ENCODE measurements at places on chromosomes 12 and 14.
A peak's percentile ranks its signal among the peaks of the same experiment; 100 is the strongest.

- no peak for DNase-seq
Observed at GRCh38 chr12:122086116-122086515, 7.6 kb downstream of the MLXIP start.

DNA sequence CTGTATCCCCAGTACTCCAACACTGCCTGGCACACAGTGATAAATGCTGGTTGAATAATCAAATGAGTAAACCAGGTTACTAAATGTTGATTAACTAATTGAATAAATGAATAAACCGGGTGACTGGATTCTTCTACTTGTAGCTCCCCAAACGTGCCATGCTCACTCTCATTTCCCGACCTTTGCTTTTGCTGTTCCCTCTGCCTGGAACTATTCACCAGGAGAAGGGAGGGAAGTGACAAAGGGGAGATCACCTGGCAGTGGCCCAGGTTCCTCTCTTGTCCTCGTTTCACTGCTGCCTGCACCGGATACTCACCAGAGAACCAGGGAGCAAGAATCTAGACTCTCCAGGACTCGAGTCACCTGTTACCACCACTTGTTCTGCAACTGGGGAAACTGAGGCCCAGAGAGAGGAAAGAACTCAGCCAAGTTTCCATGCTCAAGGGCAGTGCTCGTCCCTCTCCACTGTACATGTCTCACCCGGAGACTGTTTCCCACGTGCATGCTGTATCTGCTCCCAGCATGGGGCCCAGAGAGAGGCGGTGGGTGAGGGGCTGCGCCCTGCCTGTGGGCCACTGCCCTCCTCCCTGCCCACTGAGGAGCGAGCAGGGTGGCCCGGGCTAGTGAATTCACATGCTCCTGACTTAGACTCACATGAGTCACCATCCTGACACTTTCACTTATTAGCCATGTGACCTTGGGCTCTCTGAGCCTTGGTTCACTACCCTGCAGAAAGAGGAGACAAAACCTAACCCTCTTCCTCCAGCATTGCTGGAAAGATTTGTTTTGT is 17.7 kb upstream of the POP5 start:
- DNase-seq: no peak

DNA sequence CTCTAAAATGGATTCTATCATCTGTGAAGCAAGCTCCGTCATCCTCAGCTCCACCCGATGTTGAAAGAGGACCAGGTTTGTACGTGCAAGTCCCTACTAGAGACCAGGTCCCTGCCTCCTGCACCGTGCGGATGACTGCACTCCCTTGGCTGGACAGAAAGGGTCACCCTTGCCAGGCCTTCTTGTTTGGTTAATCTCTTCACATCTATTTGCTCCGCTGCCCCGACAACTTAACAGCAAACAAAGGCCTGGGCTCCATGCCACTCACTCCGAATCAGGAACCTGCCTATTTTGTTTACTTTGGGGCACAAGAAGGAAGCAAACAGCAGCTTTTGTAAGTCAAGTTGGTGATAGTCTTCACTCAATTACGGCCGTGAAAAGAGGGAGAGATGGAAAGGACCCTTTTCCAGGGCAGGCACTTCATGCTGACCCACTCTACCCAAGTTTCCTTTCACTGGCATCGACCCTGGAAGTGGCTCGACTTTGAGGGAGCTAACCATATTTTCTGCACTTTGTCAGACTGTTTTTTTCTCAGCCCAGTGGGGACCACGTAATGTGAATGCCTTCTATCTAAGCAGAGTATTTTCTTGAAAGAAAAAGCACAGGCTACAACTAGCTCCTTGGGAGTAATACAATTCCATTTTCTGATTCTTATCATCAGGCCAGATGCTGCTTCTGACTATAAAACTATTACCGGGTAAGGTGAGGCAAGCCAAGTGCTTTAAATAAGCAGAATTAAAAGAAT is 202.6 kb downstream of the FOXN3 start:
- peak; percentile 53 for DNase-seq

- no peak for DNase-seq
Observed at GRCh38 chr12:67572492-67572891, 76.1 kb upstream of the DYRK2 start.

DNA sequence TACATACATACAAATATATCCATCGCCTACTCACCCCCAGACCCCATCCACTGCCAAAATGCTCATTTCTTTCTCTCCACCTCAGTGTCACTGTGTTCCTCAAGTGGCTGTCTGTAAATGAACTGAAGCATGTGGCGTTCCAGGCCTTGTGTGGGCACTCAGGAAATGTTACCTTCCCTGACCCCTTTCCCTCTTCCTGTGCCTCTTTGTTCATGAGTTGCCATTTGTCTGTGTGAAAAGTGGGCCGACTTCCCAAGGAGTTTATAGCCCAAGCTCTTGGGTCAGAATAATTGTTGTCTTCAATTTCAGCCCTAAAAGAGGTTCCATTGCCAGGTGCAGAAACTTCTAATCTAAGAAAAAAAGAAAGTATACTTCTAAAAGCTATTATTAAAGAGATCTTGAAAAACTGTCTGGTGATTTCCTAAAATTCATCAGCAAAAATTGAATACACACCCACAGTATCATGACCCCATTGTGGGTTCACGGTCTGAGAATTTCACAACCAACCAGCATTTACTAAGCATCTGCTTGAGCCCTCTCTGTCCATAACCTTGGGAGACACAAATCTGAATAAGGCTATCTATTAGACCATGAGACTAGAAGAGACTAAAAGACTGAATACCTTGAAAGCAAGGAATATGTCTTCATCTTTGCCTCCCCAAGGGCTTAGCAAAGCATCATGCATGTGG is 201.4 kb upstream of the EEA1 start:
- DNase-seq: no peak

DNA sequence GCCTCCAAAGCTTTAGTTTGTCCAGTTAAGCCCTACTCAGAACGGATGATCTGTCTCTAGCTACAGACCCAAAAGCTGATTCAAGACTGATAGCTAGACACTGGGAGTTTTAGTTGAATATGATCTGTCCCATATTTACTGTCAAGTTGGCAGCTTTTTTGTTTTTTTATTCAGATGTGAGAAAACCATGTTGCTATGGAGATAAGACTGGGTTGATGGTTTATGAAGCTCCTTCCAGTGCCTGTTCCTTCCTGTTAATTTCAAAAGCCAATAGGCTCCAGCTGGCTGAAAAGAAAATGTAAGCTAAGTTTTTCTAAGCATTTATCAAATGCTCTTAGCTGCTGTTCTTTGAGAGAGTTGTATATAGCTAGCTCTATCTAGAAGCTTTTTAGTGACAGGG is 4.7 kb downstream of the DYNLL1 start:
- DNase-seq: no peak

DNA sequence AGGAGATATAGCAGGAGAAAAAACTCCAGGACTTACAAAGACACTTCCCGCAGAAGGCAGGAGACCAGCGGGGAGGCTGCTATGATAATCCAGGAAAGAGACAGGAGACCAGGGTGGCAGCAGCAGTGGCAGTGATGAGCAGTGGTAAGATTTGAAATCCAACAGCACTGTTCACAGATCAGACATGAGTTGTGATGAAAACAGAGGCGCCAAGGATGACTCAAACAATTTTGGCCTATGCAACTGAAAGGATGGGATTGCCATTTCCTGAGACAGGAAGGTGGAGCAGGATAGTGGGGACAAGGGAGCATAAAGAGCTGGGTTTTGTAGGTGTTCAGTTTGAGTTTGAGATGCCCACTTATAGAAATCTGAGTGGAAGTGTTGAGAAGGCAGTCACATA is 108.6 kb upstream of the DYRK2 start:
- no peak for DNase-seq

DNA sequence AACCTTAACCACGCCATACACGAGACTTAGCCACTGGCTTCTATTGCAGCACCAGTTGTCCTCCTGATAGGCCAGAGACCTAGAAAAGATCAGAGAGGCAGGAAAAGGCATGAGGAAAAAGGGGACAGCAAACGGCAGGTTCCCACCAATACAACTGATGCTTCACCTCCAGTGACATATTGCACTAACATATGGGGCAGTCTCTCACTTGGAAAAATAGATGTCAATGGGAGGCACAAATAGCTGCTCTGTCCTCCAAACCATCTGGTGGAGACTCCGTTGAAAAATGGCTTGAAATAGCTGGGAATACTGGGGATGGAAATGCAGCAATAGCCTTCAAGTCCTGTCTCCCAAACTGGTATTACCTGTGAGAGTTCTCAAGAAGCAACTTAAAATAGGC is 20.3 kb downstream of the SLC8A3 start:
- DNase-seq: no peak

GRCh38 chr12:23757541-23757962 is 191.9 kb downstream of the SOX5 start:
- DNase-seq: no peak

DNA sequence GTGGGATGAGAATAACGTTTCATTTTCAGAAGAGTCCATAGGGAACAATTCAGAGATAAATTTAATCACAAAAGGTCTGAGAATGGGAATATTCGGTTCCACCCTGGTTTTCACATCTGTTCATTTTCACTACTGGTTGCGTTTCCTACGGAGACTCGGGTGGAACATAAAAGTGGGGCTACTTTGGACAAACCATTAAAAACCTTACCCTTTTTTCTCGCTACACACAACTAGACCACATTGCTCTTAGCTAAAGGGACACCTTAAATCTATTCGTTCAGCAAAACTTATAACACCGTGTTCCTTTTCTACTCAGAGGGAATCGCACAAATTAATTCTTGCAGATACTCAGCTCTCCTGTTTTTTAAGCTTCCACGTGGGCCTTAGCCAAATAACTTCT is 1.0 kb upstream of the SUDS3 start:
- DNase-seq: no peak

GRCh38 chr12:77429426-77429825 is 364.1 kb upstream of the E2F7 start:
- no peak for DNase-seq

DNA sequence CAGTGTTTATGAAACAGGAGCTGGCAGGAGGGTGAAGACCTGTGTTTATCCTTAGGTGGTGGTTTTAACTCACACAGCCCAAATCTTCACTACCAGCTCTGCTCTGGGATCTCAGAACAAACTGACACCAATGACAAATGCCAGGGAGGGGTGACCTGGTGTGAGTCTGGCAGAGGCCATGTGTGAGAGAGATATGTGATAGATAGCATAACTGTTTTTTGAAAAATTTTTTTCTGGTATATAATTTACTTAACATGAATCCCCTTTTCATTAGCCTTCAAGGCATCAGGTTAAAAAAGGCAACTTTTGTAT is 51.5 kb downstream of the SLC38A4 start:
- no peak for DNase-seq

DNA sequence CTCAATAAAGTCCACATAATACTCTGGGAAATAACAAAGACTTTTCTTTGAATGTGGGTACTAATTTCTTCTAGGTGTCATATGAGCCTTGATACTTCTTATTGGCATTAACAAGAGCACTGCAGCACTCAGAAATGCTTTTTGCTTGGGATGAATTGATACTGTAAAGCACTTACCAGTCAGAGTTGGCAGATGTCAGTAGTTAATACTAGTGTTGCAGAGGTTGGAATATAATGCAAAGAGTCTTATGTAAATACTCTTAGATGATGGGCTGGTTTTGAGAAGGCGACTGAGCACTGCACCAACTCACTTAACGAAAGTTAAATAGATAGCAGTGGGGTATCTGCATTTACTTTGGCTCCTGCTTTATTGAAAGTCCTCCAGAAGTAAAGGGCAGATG is 25.6 kb upstream of the MBIP start:
- no peak for DNase-seq
